ENCODE measurements at places on chromosomes 3 and 15. TPM values are rescaled to one million over a fixed set of nuclear protein-coding genes. Genes with fewer than 3 reads are reported as not detected.

Gene UBXN7
- total RNA-seq, result 16.5 TPM

Gene CCR8
- not detected for total RNA-seq

Gene TPRA1
- total RNA-seq, result 47.4 TPM

Gene LRRN1
- not detected for total RNA-seq

Gene NMNAT3
- total RNA-seq, result 0.28 TPM

Gene ADCY5
- 0.46 TPM for total RNA-seq

Gene LRRK1
- 12.9 TPM for total RNA-seq

Gene EIF3J
- 30.6 TPM for total RNA-seq
